ENCODE measurements at places on chromosomes 3 and 15.

DNA sequence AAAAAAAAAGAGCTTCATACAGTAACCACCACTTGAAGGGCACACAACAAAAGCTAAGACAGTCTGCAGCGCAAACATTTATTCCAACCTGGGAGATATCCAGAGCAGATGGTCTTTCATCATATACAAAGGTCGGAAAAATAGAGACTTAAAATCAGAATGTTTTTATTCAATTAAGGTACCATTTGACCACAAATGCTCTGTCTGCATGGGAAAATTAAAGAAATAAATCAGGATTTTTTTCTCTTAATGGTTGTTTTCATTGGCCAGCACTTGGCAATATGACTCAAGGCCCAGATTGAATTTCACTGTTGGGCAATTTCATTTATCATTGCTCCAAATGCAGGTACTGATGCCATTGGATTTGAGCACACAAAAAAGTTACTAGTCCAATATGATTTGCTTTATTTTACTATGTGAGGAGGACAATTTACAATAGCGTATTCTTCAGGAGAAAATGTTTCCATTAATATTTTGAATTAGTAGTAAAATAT, 145.9 kb upstream of the AGTR1 start:
- no peak for DNase-seq

GRCh38 chr3:48241796-48242455, 1.0 kb downstream of the ZNF589 start:
- no peak for DNase-seq

- no peak for DNase-seq
Observed at GRCh38 chr3:63328365-63328764, 50.3 kb downstream of the SYNPR start.

DNA sequence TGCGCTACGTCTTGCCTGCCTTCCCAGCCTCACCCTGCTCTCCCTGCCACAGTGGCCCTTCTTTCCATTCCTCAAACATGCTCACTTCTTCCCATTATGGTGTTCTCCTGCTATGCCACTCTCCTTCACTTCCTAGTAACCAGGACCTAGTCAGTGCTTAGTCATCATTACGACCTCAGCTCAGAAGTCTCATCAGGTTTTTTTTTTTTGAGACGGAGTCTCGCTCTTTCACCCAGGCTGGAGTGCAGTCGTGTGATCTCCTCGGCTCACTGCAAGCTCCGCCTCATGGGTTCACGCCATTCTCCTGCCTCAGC, 149.5 kb downstream of the GREM1 start:
- DNase-seq = no peak

DNA sequence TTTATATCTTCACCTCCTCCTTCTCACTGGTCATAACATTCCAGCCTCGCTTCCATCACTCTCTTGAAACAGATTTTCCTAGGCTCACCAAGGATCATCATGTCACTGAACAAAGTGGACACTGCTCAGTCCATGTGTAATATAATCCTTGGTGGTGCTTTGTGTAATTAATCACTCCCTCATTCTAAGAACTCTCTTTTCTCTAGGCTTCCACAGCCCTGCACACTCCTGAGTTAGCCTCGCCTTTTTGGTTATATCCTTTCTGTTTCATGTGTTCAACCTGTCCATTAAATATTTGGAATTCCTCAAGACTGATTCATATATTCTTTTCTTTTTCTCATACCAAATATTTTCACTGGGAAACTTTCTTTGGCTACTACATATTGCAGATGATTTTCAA, 440.8 kb downstream of the PYDC2 start:
- DNase-seq = no peak

DNA sequence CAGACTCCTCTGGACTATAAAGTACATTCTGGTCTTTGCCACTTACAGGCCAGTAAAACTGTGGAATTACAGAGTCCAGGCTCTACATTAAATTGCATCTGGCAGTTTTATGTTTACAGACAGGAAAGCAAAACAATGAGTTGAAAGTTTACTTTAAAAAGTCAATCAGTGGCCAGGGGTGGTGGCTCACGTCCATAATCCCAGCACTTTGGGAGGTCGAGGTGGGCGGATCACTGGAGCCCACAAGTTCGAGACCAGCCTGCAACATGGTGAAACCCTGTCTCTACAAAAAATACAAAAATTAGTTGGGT, 53.8 kb downstream of the TM4SF4 start:
- no peak for DNase-seq

GRCh38 chr3:107604057-107604822, 81.5 kb downstream of the BBX start:
- DNase-seq = no peak

DNA sequence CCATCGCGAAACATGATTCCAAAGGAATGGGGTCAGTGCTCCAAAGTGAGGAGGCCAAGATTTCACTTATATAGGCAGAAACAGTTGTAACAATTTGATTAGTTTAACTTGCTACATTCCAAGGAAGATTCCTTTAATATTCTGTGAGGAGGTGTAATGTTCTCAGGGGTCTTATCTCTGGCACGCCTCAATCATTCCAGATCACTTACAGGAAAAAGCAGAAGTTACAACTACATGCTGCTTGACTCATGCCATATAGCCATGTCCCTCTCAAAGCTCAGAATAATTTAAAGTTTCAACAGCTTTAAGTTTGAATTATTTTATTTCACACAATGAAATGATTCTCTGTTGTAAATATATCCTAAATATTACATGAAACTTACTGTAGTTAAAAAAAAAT, 3.5 kb upstream of the FYTTD1 start:
- DNase-seq = no peak

DNA sequence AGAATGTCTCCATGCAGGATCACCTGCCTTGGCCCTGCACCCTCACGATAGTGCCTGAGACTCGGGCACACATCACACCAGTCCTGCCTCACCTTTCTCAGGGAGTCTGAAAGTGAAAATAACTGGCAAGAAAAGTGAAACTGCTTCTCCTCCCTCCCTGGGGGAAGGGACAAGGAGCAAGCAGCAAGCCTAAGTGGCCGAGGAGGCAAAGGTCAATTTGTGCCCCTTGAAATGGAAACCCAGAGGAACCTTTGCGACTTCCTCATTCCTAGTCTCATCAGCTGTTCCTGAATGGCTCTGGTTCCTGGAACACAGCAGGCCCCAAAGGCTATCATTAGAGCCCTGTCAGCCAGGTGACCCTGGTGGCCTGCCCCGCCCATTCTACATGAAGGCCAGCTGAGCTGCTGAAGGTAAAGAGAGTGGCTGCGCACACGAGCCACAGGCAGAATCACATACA, 28.0 kb upstream of the SLCO2A1 start:
- DNase-seq = no peak

DNA sequence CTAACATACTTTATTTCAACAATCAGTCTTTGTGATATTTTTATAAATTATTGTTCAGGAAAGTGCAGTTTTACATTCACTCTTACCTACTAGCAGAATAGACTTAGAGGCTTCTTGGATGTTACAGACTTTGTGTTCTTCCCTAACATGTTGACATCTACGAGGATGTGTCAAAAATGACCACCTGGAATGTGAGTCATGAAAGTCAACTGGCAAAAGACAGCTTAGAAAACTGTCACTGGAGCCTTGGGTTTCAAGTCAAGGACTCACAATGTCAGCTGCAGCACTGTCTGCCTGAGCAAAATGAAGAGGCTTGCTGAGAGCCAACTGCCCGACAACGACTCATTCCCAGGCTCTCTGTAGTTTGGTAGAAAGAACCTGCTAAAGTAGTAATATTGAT, 91.5 kb downstream of the CERS3 start:
- no peak for DNase-seq

DNA sequence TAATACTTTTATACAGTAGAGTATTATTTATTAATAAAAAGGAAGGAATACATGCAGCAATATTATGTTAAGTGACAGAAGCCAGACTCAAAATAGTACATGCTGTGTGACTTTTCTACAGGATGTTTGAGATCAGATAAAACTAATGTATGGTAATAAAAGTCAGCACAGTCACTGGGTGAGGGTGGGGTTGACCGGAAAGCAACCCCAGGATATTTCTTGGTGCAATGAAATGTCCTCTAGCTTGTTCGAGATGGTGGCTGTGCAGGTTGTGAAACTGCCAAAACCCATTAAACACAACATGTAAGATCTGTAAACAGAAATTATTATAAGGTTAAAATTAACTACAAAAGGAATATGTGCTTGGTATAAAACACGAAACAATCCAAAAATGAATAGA, 20.8 kb upstream of the ALDH1L1 start:
- no peak for DNase-seq

DNA sequence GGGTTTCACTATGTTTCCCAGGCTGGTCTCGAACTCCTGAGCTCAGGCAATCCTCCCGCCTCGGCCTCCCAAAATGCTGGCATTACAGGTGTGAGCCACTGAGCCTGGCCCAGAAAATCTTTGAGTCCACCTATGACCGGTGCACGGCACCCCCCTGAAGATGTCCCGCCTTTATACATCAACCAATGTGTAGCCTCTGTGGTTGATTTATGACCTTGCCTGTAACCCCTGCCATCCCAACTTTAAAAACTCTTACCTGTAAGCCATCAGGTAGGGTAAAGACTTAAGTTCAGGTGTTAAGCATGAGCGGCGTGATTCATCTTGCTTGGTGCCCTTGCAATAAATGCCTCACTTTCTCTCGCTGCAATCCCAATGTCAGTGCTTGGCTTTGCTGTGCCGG, 14.5 kb upstream of the CTSH start:
- DNase-seq = no peak

DNA sequence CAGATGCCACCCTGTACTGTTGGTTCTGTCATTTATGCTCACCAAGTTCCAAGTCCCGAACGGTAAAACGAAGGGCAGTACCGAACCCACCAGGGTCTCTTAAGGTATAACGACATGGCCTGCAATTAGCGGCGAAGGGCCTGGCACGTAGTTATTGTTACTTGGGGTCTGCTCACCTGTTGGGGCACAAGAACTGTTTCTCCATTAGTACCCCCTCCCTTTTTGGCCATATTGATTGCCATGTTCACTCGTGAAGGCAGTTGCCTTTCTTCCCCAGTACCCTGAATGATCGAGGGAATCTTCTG, 435 bp downstream of the IL17RB start:
- DNase-seq = no peak

- DNase-seq = no peak
Observed at GRCh38 chr15:78402061-78402610, 35.9 kb upstream of the IREB2 start.

- peak; percentile 21 for DNase-seq
Observed at GRCh38 chr3:141439589-141439988, 47.2 kb upstream of the RASA2 start.

DNA sequence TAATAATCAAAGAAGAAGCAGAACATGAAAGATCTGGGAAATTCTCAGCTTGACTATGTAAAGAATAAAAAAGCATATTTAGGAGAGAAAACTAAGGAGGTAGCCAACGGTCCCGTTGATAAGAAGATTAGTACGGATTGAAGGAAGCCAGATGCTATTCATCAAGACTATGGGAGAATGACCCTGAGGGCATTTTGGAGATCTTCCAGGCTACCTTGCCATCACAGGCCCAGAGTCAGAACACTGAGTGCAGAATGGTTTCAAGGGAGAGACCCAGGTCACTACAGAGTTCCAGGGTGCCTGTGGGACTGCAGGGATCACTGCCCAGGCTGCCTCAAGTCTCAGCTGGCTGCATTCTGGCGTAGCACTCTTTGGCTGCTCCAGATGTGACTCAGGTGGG, 752.9 kb upstream of the ARPP21 start:
- no peak for DNase-seq

DNA sequence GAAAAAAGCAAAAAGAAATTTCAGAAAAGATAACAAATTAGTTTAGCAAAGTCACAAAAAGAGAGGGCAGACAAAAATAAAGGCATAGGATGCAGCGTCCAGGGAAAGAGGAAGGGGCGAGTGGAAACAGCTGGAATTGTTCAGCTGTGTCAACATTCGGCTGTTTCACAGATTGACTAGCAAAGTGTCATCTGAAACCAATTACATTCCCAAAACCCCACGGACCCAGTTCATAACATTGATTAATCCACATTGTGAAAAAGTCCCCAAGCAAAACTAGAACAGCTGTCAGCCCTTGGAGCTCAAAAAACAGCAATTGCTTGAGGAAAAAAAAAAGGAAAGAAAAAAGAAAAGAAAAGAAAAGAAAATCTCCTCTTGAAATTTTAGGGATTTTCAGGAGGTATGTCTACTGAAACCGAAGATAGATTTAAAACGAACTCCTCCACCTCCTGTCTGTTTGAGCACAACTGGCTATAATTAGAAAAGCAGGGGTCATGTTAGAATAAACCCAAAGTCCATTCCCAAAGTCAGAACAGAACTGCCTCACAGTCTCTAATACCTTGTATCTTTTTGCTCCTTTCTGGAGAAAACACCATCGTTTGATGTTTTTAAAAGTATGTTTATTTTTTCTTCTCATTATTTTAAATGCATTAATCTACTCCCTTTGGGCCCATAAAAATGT, 159.6 kb downstream of the RORA start:
- no peak for DNase-seq

All from activated CD8-positive, alpha-beta memory T cell treated with anti-CD3 and anti-CD28 coated beads for 24 hours (primary cell).